ENCODE measurements at places on chromosomes 12 and 14. TPM values are rescaled to one million over a fixed set of nuclear protein-coding genes. Genes with fewer than 3 reads are reported as not detected.

LMO3 gene
- not detected for total RNA-seq

TCL1B gene
- not detected for total RNA-seq

GARIN6 gene
- total RNA-seq = not detected

INHBC gene
- not detected for total RNA-seq

BMAL2 gene
- 2.0 TPM for total RNA-seq

ADCY4 gene
- 5.4 TPM for total RNA-seq

SART3 gene
- 107 TPM for total RNA-seq

ABHD12B gene
- total RNA-seq = not detected

NKX2-1 gene
- not detected for total RNA-seq

PDZRN4 gene
- not detected for total RNA-seq

KIF5A gene
- 0.35 TPM for total RNA-seq

PRKD1 gene
- not detected for total RNA-seq

ERG28 gene
- 8.4 TPM for total RNA-seq

HSP90AA1 gene
- 570 TPM for total RNA-seq

SLC17A8 gene
- total RNA-seq = not detected

CYP27B1 gene
- total RNA-seq = 1.7 TPM

TOMM20L gene
- not detected for total RNA-seq

NRXN3 gene
- total RNA-seq = not detected

ENO2 gene
- total RNA-seq = 80.2 TPM

GALNT8 gene
- 1.4 TPM for total RNA-seq

NTF3 gene
- not detected for total RNA-seq

OR4E2 gene
- total RNA-seq = not detected

LBHD2 gene
- total RNA-seq = not detected

IL31 gene
- not detected for total RNA-seq

PRB2 gene
- total RNA-seq = not detected

STX2 gene
- 41.1 TPM for total RNA-seq

PRIMA1 gene
- total RNA-seq = not detected

PTPN11 gene
- 53.7 TPM for total RNA-seq

OR6C2 gene
- total RNA-seq = not detected

Data from T-helper 17 cell (primary cell).